Eye (tissue), 1 donor: ENCODE measurements at places on chromosomes 6 and 20.
A peak's percentile ranks its signal among the peaks of the same experiment; 100 is the strongest.

DNA sequence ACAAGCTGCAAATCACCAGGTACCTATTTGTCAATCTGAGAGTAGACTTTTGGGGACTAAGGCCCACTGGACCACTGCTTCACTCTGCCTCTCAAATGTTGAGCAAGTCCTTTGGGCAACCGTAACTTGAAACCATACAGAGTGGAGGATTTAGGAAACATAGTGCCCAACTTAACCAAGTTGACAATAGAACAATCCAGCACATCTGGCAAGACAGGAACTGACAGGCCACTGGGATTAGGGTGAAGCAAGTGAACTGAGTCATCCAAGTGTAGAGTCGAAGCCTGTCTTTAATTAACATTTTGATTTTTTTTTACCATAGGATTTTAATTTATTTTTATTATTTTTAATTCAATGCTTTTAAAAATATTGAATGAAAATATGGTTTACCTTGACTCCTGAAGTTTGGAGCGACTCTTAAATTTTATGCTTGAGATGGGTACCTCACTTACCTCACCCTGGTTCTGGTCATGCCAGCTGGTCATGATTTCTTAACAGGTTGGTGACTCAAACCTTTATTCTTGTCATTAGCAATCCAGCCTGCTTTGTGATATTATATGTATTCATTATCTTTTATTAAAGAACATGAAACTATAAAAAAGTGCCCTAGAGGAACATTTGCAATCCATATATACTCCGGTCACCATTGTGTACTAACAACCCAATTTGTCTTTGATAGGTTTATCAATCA lies 312.1 kb upstream of the DEFB112 start:
- DNase-seq, result no peak

GRCh38 chr6:151428093-151428735 lies 23.7 kb downstream of the RMND1 start:
- DNase-seq, result no peak

- no peak for DNase-seq
Measured at GRCh38 chr6:111291336-111292259, 191.4 kb downstream of the REV3L start.

DNA sequence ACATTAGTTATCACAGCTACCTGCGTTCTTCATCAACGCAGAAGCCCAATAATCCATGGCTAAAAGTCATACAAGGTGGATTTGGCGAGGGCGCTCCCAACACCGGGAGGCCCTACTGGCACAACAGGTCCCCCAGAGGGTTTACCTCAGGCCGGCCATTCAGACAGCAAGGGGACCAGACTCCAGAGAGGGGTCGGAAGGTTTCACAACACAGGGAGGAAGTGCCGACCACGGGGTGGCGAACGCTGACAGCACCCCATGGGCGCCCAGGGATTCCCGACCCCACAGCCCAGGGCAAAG lies 1515.9 kb upstream of the DEFB115 start:
- DNase-seq, result no peak

GRCh38 chr6:29142309-29142708 lies 28.4 kb upstream of the OR2J2 start:
- DNase-seq, result no peak

DNA sequence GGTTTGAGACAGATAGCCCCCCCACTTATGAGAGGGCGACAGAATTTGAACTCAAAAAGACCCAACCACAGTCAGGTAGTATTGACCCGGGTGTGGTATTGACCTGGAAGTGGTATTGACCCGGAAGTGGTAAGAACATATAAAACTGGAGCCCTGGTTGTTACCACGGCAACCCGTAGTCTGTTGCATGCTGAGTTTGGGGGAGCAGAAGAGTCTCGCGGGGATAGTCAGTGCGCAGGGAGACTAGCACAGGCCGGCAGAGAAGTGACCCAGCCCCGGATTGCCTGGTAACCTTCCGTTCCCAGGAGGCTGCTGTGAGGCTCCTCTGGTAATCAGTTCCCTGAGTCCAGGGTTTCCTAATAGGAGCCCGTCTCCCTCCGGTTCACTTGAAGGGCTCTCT lies 96.2 kb downstream of the SNX5 start:
- DNase-seq, result no peak

- DNase-seq, result no peak
Measured at GRCh38 chr20:19823216-19823615, 65.2 kb downstream of the RIN2 start.

GRCh38 chr6:51213811-51214210 lies 395.1 kb downstream of the TFAP2B start:
- peak; percentile 60 for DNase-seq

GRCh38 chr20:5065879-5066383 lies 53.8 kb downstream of the PCNA start:
- DNase-seq, result no peak

DNA sequence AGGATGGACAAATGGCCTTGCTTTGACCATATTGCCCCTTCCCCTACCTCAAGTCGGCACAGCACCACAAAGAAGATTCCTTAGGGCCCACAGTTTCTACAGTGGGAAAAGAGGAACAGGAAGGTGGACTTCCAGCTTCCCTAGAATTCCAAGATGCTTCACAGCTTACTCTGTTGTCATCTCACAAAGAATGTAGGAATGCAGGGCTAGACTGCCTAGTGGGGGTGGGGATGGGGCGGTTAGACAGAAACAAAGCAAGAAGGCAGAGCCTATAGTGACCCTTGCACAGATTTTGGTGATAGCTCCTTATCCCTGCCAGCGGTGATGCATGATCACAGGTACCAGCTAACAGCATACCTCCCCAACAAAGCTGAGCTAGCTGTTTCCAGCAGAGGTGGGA lies 607.6 kb upstream of the MAN1A1 start:
- no peak for DNase-seq

GRCh38 chr6:12363651-12364381 lies 73.7 kb downstream of the EDN1 start:
- DNase-seq, result no peak

- DNase-seq, result no peak
Measured at GRCh38 chr6:29200767-29201662, 30.3 kb downstream of the OR2J2 start.

- no peak for DNase-seq
Measured at GRCh38 chr6:82022614-82023129, 224.9 kb downstream of the IBTK start.

- DNase-seq, result no peak
Measured at GRCh38 chr6:24408719-24409410, 6.1 kb downstream of the MRS2 start.

DNA sequence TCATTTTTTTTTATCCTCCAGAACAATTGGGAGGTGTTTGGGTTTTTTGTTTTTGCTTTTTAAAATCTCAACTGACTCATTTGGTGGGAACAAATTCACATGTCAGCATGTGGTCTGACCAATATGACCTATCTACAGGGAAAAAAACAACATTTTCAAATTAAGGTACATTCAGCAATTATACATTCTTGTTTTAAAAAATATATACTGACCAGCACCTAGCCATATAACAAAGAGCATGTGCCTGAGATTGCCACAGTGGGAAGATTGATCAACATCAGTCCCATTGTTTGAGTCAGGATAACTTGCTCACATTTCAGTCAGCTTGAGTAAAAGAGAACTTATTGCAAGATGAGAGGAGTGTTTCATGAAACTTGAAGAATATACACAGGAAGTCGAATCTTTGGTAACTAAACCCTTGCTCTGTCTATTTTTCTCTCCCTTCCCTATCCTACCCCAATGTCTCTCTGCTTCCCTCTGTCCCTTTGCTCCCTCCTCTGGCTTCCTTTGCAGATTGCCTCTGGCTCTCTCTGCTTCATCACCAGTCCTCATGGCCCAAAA lies 163.2 kb upstream of the TAB2 start:
- no peak for DNase-seq

DNA sequence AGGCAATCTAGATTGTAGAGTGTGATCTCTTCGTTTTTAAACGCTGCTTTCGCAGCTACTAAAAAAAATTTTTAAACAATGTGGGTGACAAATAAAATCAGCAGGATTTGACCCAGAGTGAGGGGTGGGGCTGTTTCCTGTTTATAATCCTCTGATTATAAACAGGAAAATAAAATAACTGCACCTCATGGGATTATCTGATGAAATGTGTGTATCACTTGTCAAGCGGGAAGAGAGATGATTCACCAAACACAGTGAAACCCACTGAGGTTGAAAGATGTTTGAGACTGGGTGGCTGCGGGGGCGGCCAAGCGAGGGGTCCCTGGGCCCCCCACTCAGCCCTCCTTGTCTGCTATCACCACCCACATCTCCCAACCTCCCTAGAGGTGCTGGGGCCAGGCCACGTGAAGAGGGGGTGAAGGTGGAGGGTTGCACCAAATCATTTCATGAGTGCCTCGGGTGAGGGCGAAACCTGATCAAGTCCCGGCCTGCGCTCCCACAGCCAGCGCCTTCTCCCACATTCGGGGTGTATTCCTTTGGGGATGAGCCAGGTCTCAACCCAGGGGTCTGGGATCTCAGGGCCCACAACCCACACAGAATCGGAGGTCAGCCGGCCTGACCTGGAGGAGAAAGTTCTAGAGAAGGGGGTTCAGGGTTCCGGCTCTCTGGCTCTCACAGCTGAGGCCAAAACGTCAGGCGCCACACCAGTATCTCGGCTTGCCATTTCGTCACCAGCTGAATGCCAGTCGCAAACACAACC lies 212.5 kb downstream of the BMP7 start:
- DNase-seq, result no peak

DNA sequence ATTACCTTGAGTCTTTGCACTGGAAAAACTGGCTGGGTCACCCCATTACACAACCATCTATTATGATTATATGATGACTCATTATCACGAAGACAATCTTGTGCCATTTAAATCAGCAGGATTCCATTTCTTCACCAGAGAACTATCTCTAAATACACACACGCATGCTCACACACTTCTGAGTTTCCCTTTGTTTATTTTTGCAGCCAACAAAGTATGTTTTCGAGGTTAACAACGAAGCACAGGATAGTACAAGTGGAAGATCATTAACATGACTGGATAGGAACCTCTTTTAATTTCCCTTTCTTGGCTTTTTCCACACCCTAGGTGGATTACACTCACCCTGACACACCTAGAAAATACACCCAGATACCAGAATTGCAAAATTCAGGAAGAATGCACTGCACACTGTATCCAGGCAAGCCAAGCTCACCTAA lies 18.9 kb downstream of the PERP start:
- DNase-seq, result no peak

- no peak for DNase-seq
Measured at GRCh38 chr6:144849920-144850319, 564.8 kb downstream of the UTRN start.

GRCh38 chr6:106165885-106166485 lies 79.8 kb downstream of the PRDM1 start:
- DNase-seq, result no peak

DNA sequence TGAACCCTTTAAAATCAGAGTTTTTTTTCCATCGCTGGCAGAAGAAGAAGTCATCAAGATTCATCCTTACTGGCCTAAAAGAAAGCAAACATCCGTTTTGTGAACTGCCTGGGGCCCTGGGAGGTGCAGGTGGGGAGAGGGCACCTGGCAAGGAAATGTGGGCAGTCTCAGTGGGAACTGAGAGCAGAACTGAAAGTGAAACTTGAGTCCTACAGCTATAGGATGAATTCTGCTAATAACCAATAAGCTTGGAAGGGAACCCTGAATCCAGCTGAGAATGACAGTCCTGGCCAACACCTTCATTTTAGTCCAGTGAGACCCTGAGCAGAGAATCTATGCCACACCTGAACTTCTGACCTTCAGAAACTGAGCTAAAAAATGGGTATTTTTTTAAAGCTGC lies 130.1 kb upstream of the ASCC3 start:
- no peak for DNase-seq

DNA sequence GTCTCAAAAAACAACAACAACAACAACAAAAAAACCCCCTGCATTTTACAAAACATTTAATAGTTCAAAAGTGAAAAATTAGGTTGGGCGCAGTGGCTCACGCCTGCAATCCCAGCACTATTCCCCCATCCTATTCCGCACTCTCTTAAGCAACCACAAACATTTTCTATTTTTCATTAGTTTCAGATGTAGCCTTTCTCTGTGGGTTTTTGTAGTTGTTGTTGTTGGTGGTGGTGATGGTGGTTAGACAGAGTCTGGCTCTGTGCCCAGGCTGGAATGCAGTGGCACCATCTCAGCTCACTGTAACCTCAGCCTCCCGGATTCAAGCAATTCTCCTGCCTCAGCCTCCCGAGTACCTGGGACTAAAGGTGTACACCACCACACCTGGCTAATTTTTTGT lies 6.4 kb upstream of the GMNN start:
- DNase-seq, result no peak

- peak; percentile 59 for DNase-seq
Measured at GRCh38 chr6:169371344-169372127, 117.9 kb upstream of the THBS2 start.

DNA sequence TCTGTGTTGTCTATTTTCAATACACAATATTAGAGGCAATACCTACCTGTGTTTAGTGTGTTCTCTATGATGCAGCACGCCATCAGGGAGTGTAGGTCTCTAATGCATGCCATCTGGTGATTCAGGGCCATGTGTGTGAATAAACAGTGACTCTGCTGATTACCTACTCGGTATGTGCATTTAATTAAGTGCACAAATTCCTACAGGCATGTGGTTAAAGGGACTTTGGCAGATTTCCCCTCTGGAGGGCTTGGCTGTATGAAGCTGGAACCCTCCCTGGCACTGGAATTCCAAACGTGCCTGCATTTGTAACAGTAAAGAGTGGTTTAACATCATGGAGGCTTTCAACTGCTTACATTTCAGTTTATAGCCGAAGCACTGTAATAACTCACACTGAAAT lies 401.5 kb upstream of the SASH1 start:
- DNase-seq, result peak; percentile 60

DNA sequence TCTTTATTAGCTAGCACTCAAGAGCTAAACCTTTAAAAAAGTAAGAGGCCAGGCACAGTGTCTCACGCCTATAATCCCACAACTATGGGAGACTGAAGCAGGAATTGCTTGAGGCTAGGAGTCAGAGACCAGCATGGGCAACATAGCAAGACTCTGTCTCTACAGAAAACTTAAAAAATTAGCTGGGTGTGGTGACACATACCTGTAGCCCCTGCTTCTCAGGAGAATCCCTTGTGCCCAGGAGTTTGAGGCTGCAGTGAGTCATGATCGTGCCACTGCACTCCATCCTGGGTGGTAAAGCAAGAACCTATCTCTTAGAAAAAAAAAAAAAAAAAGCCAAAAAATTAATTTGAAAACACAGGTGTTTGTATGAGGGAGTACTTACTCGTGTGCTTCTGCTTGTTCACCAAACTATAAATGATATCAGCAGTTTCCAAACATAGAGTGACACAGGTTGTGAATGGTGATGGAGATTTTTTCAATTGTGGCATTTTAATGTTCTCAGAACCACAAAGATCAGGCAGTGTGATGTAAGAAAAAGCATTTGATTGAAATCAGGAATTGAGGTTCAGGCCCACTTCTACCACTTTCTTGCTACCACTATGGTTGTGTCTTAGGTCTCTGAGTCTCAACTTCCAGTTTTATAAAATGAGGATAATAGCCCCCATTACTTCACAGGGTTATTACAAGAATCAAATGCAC lies 104.9 kb downstream of the FOXO3 start:
- DNase-seq, result no peak

GRCh38 chr20:45109634-45110033 lies 5.3 kb downstream of the WFDC5 start:
- DNase-seq, result no peak
